Left renal pelvis (tissue), 4 donors: ENCODE measurements at places on chromosomes 2 and 18.

GRCh38 chr18:49761771-49762170, 51.6 kb downstream of the ACAA2 start:
- no peak for DNase-seq

DNA sequence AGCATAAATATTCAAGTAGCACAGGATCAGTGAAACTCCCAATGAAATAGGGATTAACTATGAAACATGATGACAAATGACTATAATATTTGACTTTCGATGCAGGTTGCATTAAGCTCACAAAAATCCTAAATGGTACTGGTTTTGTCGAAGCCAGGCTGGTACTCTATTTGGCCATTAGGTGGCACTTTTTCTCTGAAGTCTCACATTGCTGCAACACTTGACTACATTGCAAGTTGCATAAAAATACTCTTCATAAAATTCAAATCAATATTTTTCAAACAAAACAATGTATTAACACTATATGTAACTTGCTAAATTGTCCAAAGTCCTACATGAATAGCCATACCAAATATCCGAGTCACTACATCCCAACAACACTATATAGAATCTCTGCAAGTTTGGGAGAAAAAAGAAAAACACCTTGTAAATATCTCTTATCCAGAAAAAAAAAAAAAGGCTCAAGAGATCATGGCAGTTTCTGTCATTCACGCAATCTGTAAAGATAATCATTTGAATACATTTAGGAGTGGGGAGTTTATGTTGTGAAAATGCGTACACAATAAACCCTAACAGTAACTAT, 9.5 kb downstream of the RTTN start:
- DNase-seq, result peak; percentile 5

- DNase-seq, result no peak
These were observed 507.1 kb upstream of the TNP1 start for GRCh38 chr2:217366966-217367365.

GRCh38 chr18:48186131-48186766, 222.9 kb downstream of the ZBTB7C start:
- peak; percentile 54 for DNase-seq

- no peak for DNase-seq
These were observed 98.0 kb upstream of the ZSWIM2 start for GRCh38 chr2:186946896-186947467.

DNA sequence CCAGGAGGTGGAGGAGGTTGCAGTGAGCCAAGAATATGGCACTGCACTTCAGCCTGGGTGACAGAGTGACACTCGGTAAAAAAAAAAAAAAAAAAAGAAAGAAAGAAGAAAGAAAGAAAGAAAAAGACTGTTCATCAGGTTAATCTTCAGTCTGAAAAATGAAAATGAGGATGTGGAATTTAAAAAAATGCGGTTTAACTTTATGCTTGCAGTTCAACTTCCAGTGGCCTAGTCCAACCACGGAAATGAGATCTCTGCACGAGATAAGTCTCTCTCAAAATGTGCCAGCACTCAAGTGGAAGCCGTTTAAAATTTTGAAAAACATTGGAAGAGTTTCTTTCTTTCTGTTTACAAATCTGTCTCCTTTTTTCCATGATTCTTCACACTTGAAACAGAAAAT, 112.1 kb downstream of the DOCK10 start:
- DNase-seq, result no peak

GRCh38 chr2:18435426-18436037, 124.9 kb downstream of the RDH14 start:
- DNase-seq, result peak; percentile 44

- no peak for DNase-seq
These were observed 19.2 kb downstream of the PMAIP1 start for GRCh38 chr18:59918997-59919396.

- DNase-seq, result no peak
These were observed 393.9 kb downstream of the LRRTM1 start for GRCh38 chr2:79910643-79911042.

GRCh38 chr18:56709463-56709862, 58.3 kb downstream of the WDR7 start:
- DNase-seq, result no peak

DNA sequence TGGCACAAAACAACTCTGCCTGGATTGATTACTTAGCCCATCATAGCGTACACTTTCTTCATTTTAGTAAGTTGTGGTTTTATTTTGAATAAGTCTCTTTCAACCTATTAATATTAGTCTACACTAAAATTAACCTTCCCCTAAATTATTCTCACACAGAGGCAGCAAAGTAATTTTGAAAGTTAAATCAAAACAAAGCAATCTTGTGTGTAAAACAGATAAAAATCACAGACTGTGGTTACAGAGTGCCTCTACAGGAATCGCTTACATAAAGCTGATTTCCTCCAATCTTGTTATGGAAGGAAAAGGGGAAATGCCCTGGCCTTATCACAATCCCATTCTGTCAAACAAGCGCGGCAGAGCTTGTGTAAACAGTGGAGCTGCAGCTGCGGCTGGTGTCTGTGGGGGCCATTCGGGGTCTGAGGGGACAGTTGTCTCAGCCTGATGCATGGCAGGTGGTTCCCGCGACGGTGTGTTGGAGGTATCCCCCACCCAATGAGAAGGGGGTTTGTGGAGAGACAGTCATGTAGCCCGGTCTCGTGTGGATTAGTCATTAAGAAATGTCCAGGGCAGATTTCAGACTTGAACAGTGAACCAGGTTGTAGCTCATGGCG, 42.1 kb downstream of the BCL2L11 start:
- DNase-seq, result no peak

DNA sequence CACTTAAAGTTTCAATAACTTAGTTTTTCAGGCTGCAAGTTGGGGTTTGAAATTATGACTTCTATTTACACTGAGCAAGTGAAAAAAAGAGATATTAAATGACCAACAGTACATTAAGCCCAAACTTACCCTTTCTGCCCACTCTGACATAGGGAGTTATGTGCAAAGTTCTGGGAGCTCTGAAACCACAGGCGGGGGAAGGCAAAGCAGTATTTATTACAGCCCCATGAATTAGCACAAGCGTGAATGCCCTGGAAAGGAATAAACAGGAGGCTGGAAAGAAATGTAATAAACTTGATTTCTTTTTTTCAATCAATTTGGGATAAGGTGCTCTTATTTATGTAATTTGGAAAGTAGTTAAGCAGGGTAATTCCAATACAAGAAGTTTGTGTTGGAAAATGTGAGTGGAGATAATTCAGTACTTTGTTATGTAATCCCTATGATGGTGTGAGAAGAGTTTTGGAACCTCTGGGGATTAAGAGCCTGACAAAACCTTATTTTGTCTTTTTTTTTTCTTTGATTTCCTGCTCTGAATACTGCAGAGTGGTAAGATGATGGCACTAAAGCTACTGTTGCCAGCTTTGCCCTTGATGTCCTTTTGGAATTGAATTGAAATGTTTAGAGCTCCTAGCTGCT, 351.5 kb downstream of the ARHGAP15 start:
- DNase-seq, result no peak

DNA sequence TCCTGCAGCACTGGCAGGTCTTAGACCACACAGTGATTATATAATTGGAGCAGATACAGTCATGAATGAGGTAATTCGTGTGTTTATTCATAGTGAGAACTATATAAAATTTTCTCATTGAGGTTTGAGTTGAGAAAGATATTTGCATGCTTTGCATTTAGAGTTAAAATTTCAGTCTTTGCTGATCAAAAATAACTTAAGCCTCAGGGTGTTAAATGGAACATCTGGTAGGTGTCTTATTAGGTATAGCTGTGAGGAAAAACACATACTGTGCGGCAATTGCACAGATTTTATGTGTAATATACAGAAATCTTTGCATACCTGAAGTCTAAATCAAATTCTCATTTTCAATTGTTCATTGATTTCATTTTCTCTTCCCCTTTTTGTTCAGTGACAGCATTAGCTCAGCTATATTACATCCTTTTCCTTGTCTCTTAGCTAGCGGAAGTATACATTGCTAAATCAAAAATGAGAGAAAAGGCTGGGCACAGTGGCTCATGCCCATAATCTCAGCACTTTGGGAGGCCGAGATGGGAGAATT, 21.2 kb downstream of the GORASP2 start:
- no peak for DNase-seq

GRCh38 chr2:41928526-41928925, 119.3 kb upstream of the PKDCC start:
- DNase-seq, result no peak

- DNase-seq, result no peak
These were observed 18.8 kb upstream of the STAT1 start for GRCh38 chr2:191032588-191033429.

- DNase-seq, result no peak
These were observed 24.5 kb downstream of the RTTN start for GRCh38 chr18:70181015-70181414.

DNA sequence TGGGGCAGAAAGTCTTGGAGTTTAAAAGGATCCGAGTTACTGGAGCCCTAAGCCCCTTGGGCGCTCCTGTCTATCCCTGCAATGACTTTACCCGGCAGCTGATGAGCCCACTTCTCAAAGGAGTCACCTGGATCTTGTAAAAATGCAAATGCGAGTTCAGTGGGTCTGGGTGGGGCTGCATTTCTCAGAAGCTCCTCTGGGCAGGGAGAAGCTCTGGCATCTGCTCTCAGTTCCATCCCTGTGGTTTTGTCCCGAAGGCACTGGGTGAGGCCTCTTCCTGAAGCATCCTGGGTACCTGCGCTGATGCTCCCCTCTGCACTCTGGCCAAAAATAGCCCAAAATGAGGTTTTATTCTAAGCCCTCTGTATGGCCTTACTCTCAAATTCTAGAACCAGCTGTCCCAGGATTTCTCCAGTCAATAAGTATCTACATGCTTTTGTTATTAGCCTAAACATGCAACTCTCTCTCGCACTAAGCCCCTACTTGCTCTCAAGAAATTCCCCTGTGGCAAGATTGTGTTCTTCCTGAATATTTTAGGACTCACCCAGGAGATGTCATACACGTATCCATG, 167.8 kb upstream of the APCDD1 start:
- DNase-seq, result no peak

DNA sequence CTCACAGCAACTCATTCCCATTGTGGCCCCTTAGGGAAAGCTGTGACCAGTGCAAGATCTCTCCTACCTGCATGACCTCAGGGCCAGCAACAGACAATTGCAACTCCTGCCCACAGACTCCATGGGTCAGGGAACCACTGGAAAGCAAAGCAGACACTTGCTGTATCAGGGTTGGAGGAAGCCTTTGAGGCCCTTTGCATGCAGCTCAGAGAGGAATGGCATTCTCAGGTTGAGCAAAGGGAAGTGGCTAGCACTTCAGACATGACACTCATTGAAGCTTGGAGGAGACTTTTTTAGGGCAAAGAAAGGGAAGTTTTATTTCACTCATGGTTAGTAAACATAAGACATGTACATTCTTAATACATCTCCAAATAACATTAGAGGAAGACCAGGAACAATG, 22.1 kb downstream of the IL1F10 start:
- DNase-seq, result no peak

DNA sequence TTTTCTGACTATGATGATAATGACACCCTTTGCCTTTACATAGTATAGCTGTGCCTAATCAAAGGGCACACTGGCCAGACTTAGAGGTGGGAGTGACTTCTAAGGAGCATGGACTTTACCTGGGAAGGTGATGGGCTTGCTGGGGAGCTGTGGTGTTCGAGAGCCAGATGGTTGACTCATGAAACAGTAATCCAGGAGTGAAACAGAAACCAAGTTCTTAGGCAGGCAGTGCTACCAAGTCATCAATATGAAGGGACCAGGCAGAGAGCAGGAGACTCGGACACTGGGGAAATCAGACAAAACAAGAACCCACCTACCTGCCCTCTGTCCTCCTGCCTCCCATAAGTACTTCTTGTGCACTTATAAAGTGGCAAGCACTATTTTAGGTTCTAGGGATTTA, 430.4 kb downstream of the DLGAP1 start:
- no peak for DNase-seq

GRCh38 chr2:75186821-75187220, 12.5 kb downstream of the TACR1 start:
- no peak for DNase-seq

- no peak for DNase-seq
These were observed 304.0 kb downstream of the LPIN1 start for GRCh38 chr2:12050396-12050795.

- DNase-seq, result no peak
These were observed 37.2 kb downstream of the CASP10 start for GRCh38 chr2:201220102-201220570.

- no peak for DNase-seq
These were observed 253.5 kb upstream of the NRP2 start for GRCh38 chr2:205428811-205429210.

DNA sequence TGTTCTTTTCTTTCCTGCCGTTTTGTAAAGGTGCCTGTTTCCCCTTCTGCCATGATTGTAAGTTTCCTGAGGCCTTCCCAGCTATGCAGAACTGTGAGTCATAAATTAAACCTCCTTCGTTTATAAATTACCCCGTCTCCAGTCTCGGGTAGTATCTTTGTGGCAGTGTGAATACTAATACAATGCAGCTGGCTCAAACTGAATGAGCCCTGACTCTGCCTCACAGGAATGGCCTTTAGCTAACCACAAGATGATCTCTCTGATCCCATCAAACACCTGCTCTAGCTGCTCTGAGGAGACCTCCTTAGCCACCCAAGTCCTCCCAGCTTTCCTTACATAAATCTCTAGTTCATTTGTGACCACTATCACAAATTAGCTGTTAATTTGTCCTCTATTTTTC, 41.5 kb upstream of the CAB39 start:
- DNase-seq, result no peak

DNA sequence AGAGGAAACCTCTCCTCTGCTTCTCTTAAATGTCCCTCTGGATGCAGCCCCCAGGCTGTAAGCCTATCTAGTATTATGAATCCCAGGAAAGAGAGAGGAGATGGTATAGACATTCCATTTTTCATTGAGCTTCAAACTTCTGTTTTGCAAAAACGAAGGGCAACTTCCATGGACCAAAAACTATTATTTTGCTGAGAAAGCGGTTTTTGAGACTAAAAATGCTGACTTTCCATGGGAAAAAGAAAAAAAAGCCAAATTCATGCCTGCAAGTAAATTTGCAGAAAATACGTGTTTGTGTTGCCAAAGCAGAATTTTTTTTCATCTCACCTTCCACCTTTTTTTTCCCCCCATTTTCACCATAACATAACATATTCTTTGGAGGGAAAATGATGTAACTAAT, 272.5 kb upstream of the CELF4 start:
- no peak for DNase-seq

DNA sequence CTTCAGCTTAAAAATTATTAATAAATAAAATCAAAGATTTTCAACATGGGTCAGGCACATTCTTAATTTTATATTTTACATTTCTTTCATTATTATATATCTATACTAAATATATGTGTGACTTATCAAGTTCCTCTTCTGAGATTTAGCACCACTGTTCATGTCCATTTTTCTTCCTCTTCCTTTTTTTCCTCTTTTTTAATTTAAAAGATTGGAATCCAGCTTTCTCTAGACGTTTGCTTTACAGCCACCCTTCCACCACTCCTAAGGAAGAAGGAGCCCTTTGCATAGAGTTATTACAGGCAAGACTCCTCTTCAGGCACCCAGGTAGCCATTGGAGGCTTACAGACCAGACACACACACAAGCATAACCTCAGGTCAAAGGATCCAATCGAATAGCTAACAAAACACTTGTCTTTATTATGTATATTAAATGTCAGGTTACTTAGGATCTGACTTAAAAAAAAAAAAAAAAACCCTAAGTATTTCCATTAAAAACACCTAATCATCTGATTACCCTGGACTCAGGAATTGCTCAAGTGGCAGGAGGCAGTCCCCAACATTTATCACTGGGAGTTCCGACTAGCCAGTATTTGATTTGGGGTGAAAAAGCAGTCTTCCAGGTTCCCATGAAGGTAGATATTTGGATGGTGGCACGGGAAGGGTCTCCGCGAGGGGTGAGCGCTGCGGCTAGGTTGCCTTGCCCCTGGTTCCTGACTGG, 2.4 kb upstream of the ZEB2 start:
- DNase-seq, result no peak
